ENCODE measurements at places on chromosomes 1 and 21.
A peak's percentile ranks its signal among the peaks of the same experiment; 100 is the strongest.

DNA sequence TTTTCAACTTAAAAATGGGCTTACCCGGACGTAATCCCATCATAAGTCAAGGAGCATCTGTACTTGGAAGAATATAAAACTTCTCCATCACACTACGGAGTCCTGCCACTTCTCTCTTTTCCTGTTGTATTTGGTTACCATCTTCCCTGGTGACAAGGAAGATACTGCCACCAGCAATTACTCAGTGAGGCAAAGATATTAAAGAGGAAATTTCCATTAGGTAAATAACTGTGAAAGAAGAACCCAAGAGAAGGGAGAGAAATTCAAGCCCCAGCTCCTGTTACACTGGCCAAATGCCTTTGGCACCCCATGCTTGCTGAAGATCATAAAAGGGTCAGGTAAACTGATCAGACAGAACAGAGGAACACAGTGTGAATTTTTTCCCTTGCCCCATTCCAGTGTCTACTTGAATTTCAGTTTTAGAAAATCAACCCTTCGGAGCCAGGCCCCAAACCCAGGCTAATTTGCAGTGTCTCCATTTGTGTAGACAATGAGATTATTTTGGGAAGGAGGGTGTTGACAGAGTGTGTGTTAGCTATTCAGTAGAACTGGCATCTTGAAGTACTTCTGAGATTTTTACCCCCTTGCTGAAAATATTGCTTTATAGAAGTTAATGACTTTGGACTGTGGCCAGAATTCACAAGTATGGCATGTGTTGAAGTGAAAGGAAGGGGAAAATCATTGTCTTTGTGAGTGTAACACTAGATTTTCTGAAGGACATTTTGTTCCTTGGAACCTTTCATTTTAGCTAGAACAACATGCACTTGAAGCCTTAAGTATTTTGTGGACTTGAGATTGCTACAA is 167.1 kb downstream of the DHRS3 start:
- DNase-seq, result no peak

GRCh38 chr1:172167796-172168596 is 252.5 kb upstream of the C1orf105 start:
- DNase-seq, result no peak

DNA sequence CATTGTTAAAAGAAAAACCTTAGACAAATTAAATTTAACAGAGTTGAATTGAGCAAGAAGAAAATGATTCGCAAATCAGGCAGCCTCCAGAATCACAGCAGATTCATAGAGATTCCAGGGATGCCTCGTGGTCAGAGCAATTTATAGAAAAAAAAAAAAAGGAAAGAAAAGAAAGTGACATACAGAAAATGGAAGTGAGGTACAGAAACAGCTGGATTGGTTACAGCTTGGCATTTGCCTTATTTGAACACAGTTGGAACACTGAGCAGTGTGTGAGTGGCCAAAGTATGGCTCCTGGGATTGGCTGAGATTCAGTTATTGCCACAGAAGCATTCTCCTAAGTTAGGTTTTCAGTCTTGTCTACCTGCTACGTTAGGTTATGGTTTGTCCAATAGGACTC is 9.1 kb upstream of the C21orf91 start:
- DNase-seq, result no peak

DNA sequence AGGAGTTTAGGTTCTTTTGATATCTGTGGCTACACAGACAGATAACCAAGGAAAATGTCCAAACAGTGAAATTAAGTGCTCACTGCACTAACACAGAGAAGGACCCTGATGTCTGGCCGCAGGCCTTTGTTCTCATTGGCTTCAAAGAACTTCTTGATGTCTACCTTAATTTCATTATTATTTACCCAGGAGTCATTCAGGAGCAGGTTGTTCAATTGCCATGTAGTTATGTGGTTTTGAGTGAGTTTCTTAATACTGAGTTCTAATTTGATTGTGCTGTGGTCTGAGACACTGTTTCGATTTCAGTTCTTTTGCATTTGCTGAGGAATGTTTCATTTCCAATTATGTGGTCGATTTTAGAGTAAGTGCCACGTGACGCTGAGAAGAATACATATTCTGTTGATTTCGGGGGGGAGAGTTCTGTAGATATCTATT is 15.2 kb upstream of the LGALS8 start:
- DNase-seq, result no peak

- DNase-seq, result no peak
Observed at GRCh38 chr1:40185951-40186864, 25.0 kb downstream of the RLF start.

DNA sequence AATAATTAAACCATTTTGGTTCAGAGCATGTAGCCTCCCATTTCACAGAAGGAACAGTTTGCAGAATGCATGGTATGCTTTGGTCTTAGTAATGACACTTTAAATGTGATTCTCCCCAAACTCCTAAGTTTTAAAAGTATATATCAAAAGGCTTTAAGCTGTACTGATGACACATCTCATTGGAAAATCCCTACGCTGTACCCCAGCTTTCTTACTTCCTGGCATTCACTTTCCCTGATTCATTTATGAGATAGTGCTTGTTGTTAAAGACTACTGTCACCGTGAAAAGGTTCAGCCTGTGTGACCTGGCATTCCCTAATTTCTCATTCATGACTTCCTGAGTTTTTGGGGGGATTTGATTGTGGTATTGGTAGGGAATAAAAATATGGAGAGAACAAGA is 53.4 kb downstream of the MPZL1 start:
- no peak for DNase-seq

DNA sequence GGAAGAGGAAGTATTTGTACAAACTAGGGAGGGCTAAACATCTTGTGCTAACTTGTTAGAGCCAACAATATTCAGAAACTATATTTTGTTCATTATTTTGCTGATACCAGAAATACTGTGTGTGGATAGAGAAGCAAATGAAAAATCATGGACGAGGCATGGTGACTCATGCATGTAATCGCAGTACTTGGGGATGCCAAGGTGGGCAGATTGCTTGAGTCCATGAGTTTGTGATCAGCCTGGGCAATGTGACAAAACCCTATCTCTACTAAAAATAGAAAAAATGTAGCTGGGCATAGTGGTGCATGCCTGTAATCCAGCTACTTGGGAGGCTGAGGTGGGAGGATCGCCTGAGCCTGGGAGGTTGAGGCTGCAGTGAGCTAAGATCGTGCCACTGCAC is 13.4 kb downstream of the LRRC41 start:
- DNase-seq, result no peak

GRCh38 chr21:42721341-42721824 is 68.0 kb downstream of the PDE9A start:
- no peak for DNase-seq

DNA sequence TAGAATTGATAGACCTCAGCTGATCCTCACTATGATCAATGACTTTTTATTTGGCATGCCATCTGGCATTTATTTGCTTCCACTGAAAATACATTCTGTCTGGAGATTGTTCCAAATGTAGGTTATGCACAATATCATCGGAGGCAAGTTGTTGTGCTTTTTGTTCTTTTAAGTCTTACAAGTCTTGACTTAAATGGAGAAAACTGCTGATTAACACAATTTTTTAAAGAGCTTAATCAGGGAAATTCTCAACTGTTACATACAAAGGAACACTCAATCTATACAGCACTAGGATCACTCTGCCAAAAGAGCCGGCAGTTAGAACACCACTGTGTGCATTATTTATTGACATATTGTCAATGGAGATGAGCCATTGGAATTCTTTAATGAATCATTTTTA is 19.2 kb downstream of the CYYR1 start:
- no peak for DNase-seq

DNA sequence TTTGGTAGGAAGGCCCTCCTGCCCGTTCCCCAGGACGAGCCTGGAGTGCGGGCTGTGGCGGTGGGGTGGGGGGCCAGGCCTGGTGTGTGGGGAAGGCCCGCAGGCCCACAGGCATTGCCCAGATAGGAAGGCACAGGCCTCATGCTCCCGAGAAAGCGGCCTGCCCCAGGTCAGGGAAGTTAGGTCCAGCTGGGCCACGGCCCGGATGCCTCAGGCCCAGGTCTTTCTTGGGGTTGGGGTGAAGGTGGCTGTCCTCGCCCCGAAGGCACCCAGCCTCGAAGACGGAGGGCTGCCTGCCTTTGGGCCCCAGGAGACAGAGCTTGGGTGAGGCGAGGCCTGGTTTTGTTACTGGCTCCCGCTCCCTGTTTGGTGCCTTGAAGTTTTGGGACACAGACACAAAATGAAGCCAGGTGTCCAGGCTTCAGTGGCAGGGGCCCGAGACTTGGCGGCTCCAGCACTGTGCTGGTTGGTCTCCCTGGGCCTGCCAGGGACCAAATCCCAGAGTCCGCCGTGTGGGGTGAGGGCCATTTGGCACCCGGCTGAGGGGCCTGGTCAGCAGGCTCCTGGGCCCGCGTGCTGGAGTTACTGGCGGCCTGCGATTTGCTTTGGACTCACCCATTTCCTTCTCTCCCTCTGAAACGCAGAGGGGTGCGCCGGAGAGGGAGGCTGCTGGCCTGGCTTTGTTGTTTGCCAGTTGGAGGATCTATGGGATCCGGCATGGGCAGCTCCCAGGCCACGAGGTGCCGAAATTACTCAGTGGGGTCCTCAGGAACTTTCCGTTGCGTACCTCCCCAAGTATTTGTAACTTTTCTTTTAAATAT is 2.0 kb downstream of the SKI start:
- no peak for DNase-seq

DNA sequence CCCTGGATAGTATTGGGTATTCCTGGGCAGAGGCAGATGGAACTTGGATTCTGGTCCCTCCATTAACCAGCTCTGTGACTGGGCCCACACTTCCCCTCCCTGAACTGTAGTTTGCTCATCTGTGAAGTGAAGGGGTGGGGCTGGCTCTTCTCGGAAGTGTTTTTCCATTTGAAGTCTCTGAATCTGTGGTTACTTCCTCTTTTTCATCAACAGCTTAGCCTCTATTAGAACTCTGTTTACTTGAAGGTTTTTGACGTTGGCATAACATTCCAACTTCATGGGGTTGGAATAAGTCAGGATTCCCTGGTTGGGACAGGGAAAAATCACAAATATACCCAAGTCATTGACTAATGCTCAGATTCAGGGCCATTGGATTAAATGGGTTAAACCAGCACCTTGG is 3.6 kb downstream of the KIAA0040 start:
- DNase-seq, result peak; percentile 25

GRCh38 chr1:171911506-171911905 is 70.2 kb downstream of the DNM3 start:
- DNase-seq, result no peak

GRCh38 chr1:63559357-63559756 is 33.9 kb upstream of the PGM1 start:
- no peak for DNase-seq

DNA sequence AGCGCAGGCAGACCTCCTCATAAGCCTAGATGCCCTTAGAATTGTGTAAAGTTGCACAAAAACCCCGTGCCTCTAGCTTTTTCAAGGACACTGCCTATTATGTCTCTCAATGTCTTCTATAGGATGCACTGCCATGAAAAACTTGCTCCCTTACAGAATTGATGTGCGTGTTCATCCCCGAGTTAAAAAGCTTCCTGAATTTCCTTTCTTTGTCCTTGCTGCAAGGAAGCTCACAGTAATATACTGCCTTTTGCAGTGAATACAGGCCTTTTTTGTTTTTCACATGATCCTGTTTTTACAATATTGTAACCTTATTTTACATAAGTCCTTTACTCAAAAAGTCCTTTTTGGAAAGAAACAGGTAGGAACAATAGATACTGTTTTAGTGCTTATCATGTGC is 193.0 kb downstream of the TTLL7 start:
- no peak for DNase-seq

- no peak for DNase-seq
Observed at GRCh38 chr1:169527001-169527400, 41.3 kb upstream of the SLC19A2 start.

- DNase-seq, result no peak
Observed at GRCh38 chr1:60113028-60113427, 39.5 kb upstream of the C1orf87 start.

DNA sequence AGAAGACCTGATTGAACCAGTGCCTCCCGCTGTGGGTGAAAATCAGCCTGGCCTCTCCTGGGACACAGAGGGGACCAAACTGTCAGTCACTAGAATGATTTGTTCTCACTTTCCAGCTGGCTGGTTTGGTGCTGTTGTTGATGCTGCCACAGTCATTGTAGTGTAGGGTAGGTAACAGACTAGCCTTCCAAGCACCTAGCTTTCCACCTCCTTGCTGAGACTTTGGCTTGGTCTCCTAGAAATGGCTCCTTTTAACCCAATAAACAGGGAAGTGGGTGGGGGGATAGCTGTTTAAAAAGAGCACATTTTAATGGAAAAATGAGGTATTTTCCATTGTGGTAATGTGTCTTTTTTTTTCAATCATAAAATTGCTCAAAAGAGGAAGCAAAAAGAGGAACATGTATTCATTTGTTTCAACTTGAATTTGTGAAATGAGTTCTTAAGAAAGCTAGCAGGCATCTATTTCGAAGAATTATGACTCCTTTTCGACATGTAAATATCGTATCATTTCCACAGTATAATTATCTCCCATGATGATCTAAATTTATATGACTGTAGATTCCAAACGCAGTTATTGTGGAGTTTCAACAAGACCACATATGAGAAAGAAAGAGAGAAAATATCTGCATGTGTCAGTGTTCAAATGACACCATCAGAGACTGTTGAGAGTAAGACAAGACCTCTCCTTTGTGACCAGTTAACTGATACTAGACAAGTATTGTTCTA is 190.1 kb downstream of the HLX start:
- DNase-seq, result no peak

Data from GDM1 (cell line).